Sciatic nerve (tissue), 2 donors: ENCODE measurements at places on chromosomes 16 and 17.

DNA sequence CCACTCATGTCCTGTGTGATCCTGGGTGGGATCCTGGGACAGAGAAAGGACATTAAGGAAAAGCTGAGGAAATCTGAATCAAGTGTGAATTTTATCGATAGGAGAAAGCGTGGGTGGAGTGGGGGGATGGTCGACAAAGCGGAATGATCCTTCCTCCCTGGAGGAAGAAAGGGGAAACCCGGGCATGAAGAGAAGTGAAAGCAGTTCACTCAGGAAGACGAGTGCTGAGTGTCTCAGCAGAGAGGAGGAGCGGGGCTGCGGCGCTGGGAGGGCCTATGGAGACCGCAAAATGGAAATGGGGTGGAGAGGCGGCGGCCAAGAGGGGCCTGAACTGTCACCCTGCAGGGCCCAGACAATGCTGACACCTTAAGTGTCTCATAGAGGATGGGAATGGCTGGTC, 8.7 kb downstream of the ZDHHC7 start:
- DNase-seq: no peak

GRCh38 chr17:6711681-6712057, 1.5 kb downstream of the SLC13A5 start:
- DNase-seq: no peak

- DNase-seq: no peak
Measured at GRCh38 chr16:82363026-82363816, 193.2 kb upstream of the MPHOSPH6 start.

DNA sequence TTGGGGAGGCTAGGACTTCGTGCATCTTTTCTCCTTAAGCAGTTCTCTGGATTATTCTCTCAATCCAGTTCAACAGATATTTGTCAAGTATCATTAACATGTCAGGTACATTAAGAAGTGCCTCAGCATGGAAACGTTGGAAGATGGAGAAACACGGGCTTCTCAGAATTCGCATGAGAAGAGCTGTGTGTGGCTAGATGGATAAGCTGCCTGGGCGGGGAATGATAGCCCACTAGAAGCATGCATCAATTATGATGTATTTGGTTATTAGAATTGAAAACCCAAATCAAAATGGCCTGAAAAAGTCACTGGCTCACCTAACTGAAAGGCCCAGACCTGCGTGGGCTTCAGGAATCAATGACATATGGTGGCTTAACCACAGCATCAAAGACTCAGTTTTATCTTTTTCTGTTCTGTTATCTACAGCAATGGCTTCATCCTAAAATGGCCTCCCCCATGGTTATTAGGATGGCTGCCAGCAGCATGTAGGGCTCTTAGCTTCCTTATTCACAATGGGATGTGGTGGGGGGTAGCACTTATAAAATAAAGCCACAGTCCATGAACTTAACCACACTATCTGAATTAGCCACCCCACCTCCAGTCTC, 43.9 kb downstream of the MMD start:
- DNase-seq: no peak

GRCh38 chr17:81991684-81992305, 14.4 kb downstream of the ASPSCR1 start:
- peak; percentile 78 for DNase-seq

- no peak for DNase-seq
Measured at GRCh38 chr17:31568539-31568938, 177.1 kb downstream of the RAB11FIP4 start.

GRCh38 chr17:11825572-11826209, 171.6 kb downstream of the ZNF18 start:
- no peak for DNase-seq

DNA sequence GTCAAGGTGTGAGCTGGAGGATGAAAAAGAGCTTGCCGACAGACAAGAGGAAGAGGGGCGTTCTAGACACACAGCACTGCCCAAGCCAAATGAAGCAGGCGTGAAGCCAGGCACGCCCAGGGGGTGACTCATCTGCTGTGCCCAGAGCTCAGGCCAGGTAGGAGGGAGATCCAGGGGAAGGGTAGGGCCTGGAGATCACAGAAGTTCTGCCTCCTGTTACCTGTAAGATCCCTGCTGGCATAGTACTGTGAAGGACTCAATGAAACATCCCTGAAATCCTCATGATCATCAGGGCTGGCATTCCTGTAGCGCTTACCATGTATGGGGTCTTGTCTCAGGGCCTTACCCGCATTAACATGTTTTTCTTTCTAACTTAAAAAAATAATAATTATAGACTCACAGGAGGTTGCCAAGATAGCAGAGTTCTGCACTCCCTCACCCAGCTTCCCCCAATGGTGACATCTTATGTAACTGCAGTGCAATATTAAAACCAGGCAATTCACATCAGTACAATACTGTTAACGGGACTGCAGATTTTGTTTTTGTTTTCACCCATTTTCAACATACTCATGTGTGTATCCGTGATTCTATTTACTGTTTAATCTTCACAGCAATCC, 158.6 kb downstream of the XYLT1 start:
- DNase-seq: no peak

GRCh38 chr17:43018008-43018853, 4.0 kb downstream of the VAT1 start:
- DNase-seq: no peak
